Smooth muscle cell of the brain vasculature (primary cell): ENCODE measurements at places on chromosomes 7 and 10.

GRCh38 chr7:24731313-24731712 lies 26.0 kb downstream of the GSDME start:
- DNase-seq, result no peak

- no peak for DNase-seq
Observed at GRCh38 chr7:70678621-70679251, 453.2 kb upstream of the GALNT17 start.

DNA sequence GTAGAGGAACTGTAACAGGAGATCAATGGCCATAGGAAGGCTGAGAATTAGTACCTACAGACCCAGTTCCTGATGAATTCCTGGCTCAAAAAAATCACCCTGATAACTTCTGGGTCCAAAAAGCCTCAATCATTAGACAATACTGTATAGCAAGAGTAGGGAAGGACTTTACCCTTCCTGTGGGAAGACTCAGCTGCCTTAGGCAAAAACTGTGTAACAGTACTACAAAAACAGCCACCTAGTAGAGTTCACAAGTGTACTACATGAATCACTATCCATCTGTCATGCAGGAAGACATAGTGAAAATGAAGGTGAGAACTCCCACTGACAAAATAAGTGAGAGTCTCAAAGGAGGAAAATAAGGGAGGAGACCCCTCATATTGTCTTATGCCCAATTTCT lies 47.6 kb downstream of the MAP3K8 start:
- DNase-seq, result no peak

DNA sequence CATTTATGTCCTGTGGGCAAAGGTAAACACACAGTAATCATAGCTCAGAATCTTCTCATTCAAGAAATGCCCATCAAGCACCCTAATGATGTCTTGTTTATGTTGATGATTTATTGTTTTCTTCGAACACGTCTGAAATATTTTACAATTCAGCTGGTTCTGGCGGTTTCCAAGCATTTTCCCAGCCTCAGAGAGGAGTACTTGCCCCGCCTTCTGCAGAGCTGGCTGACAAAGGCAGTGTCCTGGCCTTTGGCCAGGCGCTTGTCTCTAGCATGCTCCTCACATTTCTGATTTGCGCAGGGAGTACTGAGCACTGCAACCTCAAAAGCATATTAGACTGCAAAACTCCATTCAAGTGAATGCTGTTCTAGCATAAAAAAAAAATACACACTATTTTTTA lies 314.2 kb upstream of the GNAI1 start:
- DNase-seq, result peak; percentile 75

GRCh38 chr7:120441850-120442249 lies 168.9 kb downstream of the KCND2 start:
- DNase-seq, result no peak
